Kidney capillary endothelial cell (primary cell): ENCODE measurements at places on chromosomes 5 and 9.

DNA sequence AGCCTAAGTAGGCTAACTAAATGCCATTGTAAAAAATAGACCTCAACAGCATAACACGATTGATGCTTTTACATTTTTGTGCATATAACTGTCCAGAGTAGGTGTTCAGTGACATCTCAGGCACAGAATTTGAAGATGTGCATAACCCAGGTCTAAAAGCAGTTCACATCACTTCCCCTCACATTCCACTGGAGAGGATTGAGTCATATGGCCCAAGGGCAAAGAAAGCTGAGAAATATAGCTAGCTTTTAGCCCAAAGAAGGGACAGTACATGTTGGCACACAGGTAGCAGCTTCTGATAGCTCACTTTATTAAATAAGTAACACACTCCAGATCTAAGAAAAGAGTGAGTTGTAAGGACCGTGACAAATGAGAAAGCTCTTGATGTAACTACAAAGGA is 2259.5 kb upstream of the WWC1 start:
- no peak for DNase-seq

GRCh38 chr5:89117124-89117644 is 234.2 kb upstream of the MEF2C start:
- DNase-seq = no peak

DNA sequence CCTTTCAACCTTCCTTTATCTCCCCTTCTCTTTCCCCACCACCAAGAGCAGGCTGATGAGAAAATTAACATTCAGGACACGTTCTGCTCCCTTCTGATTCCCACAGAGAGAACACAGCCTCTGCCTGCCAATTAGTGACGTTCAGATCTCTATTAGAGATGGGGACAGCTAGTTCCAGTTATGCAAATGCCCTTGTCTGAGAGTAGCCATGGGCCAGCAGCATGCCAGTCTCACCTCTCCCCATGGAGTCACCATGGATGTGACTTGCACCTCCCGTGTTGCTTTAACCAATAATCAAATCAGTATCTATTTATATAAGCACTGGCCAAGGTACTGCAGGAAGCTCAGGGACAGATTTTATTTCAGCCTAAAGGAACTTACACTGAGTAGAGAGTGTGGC is 61.3 kb downstream of the KCNIP1 start:
- no peak for DNase-seq

- DNase-seq = no peak
Observed at GRCh38 chr5:669842-670395, 23.2 kb downstream of the TPPP start.

DNA sequence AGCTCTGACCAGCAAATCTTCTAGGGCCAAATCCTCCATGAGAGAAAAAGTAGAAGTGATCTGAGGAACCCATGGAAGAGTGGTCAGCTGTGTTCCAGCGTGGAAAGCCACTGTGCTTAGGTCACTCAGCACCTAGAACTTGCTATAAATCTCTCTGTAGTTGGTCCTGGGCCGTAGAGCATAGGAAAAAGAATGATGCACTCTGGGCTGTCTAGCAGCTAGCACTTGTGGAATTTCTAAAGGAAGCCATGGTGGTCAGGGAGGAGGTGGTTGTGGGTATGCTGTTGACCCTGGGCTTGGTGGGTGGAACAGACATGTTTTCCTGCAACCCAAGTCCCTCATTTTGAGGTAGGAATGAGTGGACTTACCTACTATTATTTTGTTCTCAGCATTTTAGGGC is 48.1 kb downstream of the GGTA1 start:
- no peak for DNase-seq
